ENCODE measurements at places on chromosomes 7 and 10.

- DNase-seq: no peak
Observed at GRCh38 chr10:108252771-108253170, 1088.3 kb upstream of the SORCS1 start.

DNA sequence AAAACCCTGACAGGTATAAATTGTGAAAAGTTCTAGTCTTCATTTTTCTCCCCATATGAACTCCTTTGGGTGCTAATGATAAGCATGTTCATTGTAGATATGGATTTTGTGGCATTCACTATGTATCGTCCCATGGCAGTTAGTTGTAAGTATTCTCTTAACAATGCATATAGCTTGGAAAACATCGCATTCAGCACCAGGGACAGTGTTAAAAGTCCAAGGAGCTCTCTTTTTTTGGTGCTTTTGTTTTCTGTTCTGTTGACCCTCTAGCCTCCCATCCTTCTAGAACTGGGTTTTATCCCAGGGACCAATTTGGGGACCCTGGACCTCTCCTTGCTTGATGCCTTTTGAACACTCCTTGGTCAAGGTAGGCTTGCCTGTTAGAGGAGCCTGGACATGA, 37.7 kb downstream of the INSYN2A start:
- DNase-seq: no peak

GRCh38 chr10:76429368-76430060, 998.1 kb downstream of the LRMDA start:
- DNase-seq: no peak

GRCh38 chr10:131691481-131692090, 209.2 kb upstream of the PPP2R2D start:
- no peak for DNase-seq

DNA sequence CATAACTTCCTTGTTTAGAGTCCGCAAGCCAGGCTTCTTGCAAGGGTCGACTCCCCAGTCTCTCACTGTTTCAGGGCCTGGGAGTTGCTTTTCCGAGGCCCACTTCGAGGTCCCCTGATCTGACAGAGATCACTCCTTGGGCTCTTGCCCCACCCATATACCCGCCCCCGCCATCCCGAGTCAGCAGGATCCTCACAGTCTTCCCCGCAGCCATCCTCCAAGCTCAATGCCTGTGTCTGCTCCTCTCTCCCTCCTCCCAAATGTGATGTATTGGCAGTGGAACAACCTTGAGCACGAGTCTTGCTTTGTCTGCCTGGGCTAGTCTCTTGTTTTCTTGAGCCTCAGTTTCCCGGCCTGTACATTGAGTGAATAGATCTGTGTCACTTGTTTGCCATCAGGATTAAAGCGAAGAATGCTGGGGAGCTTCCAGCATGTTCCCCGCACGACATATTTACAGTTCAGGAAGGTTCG, 2.4 kb upstream of the HMX2 start:
- peak; percentile 12 for DNase-seq

DNA sequence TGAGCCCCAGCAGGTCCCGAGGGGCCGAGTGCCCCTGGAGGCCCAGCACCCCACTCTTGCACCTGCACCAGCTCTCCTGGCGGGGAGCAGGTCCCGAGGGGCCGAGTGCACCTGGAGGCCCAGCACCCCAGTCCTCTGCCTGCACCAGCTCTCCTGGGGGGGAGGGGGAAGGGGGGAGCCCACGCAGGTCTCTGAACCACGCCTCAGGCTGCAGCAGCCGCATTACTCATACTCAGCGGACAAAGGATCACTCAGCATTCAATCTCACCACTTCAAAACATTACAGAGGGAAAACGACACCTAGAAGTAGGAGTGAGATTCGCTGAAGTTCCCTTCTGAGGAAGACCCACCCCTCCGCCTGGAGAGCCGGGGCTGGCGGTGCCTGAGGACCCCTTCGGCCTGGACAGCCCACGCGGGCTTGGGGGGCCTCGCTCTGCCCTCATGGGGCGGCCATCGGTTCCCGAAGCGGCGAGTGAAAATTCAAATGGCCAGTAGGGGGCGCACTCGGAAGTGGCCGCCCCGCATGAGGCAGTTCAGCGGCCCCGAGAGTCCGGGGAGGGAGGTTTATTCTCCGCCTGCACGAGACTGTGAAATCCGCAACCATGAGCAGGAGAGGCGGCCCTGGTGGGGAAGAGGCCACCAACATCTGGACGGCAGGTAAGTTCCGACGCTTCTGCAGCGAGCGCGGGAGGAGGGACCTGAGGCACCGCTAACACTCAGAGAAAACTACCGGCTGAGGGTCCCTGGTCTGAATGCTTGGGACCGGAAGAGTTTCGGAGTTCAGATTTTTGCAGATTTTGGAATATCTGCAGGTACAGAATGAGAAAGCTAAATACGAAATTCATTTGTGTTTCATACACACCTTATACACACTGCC, 1.1 kb upstream of the GPER1 start:
- peak; percentile 73 for DNase-seq

DNA sequence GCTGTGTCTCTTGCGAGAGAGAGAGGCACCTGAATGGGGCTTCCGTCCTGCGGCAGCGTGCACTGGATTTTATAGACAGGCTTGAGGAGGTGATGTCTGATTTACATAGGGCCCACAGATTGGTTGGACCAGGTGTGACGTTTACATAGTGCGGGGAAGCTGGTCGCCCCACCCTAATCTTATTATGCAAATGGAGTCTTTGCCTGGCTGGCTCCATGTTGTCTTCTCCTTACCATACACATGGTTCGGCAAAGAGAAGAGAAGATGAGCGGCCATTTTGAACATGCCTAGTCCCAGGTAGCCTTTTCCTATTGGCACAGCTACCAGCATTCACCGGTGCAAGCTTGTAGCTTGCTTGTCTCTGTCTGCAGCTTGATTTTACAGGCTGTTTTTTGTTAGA, 238.5 kb upstream of the GALNT17 start:
- DNase-seq: no peak

DNA sequence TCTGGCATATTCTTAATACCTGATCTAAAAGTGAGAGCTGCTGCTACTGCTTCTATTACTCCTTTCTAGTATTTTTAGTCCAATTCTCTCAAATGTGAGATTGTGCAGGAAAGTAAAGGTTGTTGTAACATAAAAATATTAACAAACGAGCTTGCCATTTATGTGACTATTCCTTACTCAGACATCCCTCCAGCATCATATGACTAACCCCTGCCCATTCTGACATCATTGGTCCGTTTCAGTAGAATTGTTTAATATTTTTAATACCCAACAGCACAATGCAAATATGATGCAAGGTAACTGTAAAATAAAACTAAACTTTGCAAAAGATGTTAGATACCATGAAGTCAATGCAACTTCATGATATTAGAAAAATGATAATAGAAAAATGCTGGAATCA, 83.6 kb downstream of the CFAP58 start:
- no peak for DNase-seq

- no peak for DNase-seq
Observed at GRCh38 chr10:133372507-133372906, 647 bp downstream of the ECHS1 start.
